NCI-H1694 treated with DMSO at 0.1 percent for 48 hours (cell line): ENCODE measurements at places on chromosomes 2 and 18.

- no peak for DNase-seq
Measured at GRCh38 chr2:101114268-101114783, 36.9 kb downstream of the TBC1D8 start.

DNA sequence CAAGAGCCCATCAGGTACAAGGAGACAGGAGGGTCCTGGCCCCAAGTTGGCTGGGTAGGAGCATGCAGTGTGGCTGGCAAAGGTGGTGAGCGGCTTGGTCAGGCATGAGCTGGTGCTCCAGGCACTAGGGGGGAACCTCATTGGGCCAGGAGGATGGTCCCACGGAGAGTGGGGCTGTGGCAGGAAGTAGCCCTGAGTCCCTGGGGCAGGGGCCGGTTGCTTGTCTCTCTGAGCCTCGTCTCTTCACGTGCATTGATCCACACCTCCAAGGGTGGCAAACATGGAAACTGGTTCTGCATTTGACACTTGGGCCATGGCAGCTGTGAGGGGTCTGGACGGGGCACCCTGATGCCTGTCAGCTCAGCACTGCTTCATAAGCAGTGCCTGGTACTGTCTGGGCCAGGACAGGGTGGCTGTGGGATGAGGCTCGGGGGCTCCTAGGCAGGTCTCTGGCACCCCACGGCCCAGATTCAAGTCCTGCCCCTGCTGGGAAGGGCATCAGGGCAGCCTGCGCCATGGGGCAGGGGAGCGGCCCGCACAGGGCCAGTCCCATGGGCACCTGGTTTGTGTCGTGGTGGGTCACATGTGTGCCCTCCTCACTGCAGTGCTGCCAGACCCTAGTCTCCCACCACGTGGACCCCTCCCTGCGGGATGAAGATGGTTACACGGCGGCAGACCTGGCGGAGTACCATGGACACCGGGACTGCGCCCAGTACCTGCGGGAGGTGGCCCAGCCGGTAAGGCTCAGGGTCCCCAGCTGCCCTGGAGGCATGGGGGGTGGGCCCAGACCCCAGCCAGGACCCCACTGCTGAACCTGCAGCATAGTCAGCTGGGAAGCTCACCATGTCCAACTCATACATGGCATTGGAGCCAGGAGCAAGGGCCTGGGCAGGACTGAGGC lies 16.4 kb downstream of the ESPNL start:
- DNase-seq = no peak

- no peak for DNase-seq
Measured at GRCh38 chr2:163255086-163255485, 416.5 kb upstream of the KCNH7 start.

DNA sequence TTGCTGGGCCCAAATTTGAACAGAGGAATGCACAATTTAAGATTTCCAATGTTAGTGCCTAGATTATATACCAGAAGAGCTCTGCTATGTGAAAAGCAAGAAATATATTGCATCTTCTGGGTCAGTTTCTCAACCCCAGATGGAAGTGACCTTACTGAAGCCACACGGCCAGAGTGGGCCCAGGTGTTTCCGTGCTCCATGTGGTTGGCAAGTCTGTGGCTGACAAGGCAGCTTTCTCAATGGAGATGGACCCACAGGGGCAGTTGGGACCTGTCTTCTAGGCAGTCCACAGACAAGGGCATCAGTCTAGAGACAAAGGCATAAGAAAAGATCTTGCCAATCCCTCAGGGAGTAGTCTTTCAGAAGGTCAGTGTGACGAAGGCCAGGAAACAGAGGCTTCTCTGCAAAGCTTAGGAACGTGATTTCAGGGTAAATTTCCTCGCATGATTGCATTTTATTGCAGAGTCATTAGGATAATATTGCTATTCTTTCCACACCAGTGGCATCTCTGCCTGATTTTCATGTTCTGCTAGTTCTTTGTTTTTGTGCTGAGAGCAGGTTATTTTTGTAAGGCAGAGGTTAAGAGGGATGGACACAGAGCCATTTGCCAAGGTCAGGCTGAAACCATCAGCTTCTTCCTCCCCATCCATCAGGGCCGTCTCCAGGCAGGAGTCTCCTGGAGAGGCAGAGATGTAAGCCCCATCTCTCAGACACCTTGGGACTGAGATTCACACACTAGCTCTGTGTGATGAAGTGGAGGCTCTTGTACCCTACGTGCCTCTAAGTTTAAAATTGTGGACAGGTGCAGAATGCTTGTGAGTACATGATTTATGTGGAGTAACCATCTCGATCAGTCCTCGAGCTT lies 202.1 kb downstream of the ANKRD30B start:
- no peak for DNase-seq

DNA sequence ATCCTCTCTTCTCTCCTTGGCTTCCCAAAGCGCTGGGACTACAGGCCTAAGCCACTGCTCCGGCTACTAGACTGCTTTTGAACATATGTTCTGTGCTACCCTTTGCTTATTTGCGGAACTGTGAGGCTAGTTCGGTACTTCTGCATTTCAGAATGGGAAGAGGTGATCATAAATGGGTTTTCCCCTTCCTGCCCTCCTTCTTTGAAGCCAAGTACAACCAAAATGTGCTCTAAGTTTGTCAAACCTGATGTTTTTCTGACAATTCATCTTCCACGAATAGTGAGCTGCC lies 1.7 kb upstream of the ESCO1 start:
- DNase-seq = no peak

DNA sequence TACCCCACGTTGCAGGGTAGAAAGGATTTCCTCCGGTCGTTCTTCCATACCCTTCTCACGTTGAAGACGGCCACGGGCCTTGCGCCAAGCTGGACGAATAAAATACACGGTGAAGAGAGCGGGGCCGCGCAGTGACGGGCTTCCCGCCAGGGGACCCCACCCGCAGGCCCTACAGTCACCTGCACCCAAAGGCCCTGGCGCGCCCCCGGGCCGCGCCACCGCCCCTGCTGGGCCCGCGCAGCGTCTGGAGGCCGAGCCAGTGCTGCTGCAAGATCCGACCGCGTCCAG lies 199 bp downstream of the FBXO15 start:
- DNase-seq = no peak

GRCh38 chr2:205646680-205647079 lies 35.6 kb upstream of the NRP2 start:
- DNase-seq = no peak

DNA sequence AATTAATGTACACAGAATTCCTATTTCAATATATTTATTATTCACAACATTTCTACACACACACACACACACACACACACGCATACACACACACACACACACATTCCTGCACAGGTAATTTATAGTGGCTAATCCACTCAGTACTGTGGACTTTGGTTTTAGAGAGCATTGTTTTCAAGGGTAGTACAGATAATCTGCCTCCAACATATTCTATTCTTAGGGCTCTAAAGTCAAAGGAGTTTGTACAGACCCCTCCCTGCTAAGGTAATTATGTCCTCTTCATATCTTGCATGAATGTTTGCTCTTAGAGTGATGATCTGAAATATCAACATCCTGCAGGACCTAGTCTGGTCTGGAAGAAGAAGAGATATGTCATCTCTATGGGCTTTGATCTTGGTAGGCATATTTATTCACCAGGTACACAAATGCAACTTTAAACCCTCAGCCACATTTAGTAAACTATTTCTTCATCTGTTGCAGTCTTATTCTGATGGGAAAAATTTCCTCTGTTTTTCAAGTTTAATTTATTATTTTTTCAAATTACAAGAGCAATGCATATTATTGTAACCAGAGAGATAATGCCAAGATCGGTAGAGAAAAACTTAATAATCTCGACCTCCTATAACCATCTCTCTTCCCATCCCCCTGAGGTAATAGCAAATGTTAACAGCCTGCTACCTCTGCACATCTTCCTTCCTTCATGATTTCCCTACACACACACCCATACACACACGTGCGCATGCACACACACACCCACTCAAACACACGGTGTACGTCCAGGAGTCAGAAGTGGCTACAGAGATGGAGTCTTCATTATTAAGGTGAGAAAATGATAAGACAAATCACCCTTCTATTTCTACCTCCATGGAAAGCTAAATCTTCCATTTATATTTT lies 18.3 kb upstream of the POLE4 start:
- DNase-seq = no peak
